ENCODE measurements at places on chromosomes 5 and 9.

DNA sequence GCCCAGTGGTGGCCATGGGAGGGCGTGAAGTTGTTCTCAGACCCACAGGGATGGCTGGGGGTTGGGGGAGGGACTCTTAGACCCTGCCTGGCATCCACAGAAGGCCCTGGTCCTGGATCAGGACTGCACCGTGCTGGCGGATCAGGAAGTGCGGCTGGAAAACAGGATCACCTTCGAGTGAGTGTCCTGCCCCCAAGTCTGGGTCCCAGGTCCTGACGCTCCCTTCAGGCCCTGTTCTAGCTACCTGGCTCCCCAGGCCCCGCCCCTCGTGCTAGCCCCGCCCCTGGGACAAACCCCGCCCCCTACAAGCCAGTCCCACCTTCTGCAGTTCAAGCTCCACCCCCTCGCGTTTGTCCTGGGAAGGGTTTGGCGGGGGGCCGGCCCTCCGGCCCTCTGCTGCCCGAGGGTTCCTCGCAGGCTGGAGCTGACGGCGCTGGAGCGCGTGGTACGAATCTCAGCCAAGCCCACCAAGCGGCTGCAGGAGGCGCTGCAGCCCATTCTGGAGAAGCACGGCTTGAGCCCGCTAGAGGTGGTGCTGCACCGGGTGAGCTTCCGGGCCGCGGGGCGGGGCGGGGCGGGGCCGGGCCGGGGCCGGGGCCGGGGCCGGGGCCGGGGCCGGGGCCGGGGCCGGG is 12.9 kb downstream of the RGS14 start:
- DNase-seq = no peak

GRCh38 chr9:113298924-113299770 is 4.0 kb downstream of the RNF183 start:
- no peak for DNase-seq

- DNase-seq = no peak
Measured at GRCh38 chr9:119818726-119819435, 449.6 kb upstream of the BRINP1 start.

GRCh38 chr9:4116071-4116581 is 183.7 kb downstream of the GLIS3 start:
- DNase-seq = no peak

DNA sequence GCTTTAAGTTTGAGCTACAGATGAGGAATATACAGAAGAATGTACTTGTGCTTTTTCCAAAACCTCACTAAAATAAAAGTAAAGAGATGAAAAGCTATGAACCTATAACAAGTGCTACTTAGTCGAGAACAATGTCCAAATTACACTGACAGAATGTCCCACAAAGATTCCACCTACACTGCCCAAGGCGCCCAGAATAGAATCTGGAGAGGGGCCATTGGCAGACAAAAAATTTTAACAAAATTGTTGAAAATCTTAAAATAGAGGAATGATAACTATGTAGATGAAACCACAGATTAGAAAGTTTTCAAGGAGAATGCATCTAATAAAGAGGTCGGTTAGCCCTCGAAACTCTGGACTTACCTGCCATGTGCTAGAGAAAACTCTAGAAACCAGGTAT is 235.3 kb downstream of the CETN3 start:
- DNase-seq = no peak

- peak; percentile 45 for DNase-seq
Measured at GRCh38 chr9:136170006-136170901, 34.7 kb downstream of the LHX3 start.

GRCh38 chr9:995192-995591 is 18.7 kb downstream of the DMRT3 start:
- DNase-seq = no peak

DNA sequence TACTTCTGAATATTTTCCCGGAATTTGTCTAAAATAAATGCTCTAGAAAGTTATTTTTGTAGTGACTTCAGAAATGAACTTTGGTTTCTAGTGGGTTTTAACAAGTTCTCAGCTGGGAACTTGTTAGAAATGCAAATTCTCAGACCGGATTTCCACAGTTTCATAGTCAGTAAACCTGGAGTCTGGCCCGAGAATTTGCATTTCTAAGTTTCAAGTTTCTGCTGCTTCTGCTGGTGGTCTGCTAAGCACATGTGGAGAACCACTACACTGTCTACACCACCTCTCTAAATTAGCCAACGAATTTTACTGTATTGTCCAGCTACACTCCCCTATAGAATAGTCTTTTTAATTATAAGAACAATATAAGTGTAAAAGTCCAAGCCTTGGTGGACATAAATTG is 208.0 kb downstream of the CHSY3 start:
- no peak for DNase-seq

- no peak for DNase-seq
Measured at GRCh38 chr5:3386637-3387036, 209.0 kb upstream of the IRX1 start.

DNA sequence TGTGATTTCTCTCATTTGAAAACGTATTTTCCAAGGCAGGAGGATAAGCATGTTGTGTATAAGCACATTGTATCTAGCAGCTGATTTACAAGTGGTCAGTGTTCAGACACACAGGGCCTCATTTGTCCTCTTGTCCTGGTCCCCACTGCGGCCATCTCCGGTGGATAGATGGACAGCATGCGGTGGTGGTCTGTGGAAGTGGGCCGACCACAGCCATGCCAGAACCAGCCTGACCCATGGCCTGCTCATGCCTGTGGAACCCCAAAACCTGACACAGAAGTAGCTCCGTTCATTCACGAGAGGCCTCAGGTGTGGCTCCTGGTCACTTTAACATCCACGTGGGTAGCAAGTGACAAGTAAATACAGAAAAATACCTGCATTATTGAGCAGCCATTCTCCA is 14.6 kb downstream of the IRX2 start:
- no peak for DNase-seq

DNA sequence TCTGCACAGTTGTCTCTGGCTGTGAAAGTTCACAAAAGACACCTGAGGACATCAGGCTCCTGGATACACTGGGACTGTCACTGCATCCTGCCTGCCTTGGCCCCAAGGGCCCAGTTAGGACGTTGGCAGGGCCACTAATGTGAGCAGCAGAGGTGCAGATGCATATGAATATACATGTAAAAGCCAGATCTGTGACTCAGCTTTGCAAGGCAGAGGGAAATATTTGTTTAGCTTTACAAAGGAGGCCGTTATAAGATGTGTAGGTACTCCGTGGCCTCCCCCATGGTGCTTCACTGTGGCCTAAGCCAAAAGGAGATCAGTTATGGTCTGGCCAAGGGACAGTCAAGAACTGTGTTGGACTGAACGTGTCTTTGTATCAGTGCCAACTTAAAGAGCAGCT is 4.1 kb upstream of the C1QTNF3 start:
- no peak for DNase-seq

DNA sequence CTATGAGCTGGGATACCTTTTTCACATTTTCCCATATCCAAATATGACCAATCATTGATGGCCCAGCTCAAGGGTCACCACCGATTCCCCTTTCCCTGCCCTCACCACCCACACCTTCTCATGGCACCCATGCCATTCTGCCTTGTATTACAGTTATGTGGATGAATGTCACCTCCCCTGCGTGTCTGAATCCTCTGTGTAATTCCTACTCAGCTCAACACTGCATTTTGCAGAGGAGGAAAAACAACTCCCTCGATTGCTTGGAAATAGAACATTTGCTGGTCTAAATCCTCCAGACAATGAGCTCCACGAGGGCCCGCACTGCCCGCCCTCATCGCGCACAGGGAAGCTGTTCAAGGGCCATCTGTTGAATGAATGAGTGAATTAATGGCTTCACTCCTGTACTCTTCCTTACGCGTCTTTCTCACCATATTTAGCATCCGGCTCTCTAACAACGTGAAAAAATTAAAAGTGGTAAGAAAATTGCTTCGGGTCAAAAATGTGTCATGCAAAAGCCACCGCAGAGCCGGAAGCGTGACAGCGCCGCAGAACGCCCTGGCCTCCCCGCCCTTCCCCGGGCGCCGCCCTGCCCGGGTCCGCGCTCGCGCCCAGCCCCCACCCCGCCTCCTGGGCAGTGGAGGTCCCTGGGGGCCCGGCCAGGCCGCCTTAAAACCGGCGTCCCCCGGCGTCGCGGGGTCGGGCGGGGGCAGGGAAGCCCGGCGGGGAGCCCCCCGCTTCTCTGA is 704 bp downstream of the SUSD1 start:
- peak; percentile 70 for DNase-seq

- no peak for DNase-seq
Measured at GRCh38 chr9:135147474-135147805, 60.0 kb downstream of the OLFM1 start.

All from DND-41 (cell line).